Adrenal gland (tissue), 19 donors: ENCODE measurements at places on chromosomes 7 and 10. TPM values are rescaled to one million over a fixed set of nuclear protein-coding genes. Genes with fewer than 3 reads are reported as not detected.
A peak's percentile ranks its signal among the peaks of the same experiment; 100 is the strongest.

The MMD2 gene
- not detected for total RNA-seq

The POLR3A gene
- total RNA-seq = 14.9 TPM

The HTR7 gene
- 0.36 TPM for total RNA-seq

The PRF1 gene
- total RNA-seq = 2.1 TPM

The NPFFR1 gene
- total RNA-seq = 0.11 TPM

The SRI gene
- total RNA-seq = 37.7 TPM

GRCh38 chr7:92748495-92748894 is 87.9 kb downstream of the CDK6 start:
- DNase-seq = no peak

GRCh38 chr7:105838627-105839231 is 37.7 kb downstream of the ATXN7L1 start:
- peak; percentile 24 for DNase-seq

DNA sequence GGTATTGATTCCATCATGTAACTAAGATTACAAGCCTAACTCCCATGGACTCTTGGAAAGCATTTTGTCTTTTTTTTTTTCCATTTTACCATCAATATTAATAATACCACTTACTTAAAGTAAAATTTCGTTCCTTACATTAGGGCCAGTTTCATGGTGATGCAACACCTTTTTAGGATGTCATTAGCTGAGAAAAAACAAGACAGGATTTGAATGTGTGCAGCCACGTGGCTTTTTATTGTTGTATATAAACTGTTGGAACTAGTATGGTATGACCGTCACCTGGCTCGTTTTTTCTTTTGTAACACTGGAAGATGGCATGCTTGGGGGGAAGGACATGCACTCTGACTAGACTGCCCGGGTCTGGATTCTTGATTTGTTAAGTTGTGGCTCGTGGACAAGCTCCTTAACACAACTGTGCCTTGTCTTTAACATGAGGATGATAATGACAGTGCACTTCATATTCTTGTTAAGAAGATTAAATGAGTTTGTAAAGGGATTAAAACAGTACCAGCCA is 42.1 kb downstream of the ARHGAP21 start:
- DNase-seq = no peak

GRCh38 chr10:59631237-59631636 is 78.4 kb downstream of the SLC16A9 start:
- no peak for DNase-seq

DNA sequence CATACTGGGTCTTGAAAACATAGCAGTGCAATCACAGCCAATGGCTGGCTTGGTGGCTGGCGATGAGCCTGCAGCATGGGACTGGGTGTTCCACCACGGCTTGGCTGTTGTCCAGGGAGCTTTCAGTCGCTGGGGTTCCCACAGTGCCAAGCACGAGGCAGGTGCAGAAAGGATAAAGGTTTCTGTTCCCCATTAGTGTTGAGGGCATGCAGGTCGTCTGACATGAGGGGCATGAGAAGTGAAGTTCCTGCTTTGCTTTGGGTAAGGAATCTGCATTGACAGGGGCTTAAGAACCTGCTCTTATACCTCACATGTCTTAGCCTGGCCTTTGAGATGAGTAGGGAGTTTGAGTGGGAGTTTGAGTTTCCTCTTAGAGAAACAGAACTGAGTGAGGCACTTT is 9.0 kb upstream of the CFTR start:
- DNase-seq = no peak

DNA sequence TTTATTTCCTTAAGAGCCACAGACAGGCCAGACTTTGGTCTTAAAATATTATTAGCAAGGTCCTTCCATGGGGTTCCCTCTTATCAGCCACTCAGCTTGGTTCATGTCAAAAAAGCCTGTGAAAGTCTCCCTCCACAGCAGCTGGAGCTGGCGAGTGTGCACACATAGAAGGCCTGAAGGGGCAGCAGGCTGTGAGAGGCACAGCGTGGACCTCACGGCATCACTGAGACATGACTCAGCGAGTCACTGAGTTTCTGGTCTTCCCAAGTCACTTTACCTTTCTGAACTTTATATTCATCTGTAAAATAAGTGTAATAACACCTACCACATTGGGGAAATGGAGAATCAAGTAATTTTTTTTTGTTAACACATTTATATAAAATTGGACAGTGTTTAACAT is 8.7 kb downstream of the TAF3 start:
- peak; percentile 45 for DNase-seq

- no peak for DNase-seq
Measured at GRCh38 chr7:10022957-10023356, 950.7 kb upstream of the PHF14 start.

GRCh38 chr7:35670856-35671569 is 23.9 kb downstream of the HERPUD2 start:
- DNase-seq = no peak

DNA sequence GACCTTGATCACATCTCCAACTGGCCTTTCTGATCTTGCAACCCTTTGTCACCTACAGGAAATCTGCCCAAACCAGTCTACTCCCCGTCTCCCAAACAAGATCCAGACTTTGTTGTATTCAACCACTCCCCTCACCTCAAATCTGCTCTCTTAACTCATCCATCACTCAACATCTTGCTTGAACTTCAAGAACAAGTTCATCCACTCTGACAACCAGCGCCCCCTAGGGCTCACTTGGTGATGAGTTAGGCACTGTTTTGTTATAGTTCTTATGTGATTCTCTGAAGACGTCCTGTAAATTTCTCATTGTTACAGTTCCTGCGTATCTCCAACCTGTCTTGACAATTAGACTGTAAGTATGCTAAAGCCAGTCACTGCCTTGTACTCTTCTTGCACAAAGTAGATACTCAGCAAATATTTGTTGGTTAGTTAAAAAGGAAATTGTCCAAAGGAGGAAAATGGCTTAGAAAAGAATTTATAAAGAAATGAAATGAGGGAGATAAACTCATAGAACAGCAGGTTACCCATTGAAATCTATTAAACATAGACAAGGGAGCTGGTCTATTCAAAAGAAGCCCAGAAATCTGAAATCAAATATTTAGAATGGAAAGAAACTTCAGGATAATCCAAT is 5.3 kb downstream of the FRMD4A start:
- peak; percentile 21 for DNase-seq

GRCh38 chr10:36349445-36350078 is 707.5 kb upstream of the FZD8 start:
- no peak for DNase-seq

DNA sequence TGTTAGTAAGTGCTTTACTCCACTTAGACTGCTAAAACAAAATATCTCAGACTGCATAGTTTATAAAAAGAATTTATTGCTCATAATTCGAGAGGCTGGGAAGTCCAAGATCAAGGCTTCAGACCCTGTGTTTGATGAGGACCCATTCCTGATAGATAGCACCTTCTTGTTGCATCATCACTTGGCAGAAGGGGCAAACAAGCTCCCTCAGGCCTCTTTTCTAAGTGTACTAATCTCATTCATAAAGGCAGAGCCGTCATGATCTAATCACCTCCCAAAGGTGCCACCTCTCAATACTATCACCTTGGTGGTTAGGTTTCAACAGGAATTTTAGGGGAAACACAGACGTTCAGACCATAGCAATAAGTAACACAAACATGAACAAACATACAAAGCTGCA is 55.4 kb downstream of the CRPPA start:
- DNase-seq = no peak

DNA sequence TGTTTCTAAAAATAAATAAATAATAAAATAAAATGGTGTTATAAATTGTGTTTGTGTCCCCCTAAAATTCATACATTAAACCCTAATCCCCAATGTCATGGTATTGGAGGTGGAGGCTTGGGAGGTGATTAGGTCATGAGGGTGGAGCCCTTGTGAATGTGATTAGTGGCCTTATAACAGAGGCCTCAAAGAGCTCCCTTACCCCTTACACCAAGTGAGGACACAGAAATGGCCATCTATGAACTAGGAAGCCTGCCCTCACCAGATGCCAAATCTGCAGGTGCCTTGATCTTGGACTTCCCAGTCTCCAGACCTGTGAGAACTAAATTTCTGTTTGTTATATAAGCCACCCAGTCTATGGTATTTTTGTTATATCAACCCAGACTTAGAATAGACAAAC is 738.7 kb downstream of the PARD3 start:
- no peak for DNase-seq

DNA sequence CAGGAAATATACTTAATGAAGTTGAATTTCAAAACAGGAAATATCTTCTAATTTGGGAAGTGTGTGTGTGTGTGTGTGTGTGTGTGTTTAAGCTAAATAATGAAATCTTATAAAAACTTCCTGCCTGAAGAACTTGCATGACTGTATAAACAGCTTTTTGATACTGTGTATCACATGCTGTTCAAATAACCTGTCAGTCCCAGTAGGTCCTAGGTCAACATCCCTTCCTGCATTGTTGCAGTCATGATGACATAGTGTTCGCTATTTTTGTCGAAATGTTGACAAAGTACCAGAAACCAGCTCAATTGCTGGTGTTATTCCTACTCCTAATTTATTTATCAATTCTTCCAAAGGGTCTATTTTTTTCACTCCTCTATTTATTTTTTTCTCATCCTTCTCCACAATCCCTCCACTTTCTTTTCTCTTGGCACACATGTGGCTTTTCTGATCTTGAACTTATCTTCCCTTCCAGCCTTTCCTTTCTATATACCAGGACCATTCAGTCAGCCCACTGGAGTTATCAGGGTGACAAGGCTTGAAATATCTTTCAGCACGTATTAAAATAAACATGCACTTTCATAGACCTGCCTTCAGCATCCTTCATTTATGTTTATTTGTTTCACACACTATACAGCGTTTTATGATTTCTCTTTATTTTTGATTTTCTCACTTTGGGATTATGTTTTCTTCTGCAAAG is 115.8 kb downstream of the PLXDC2 start:
- no peak for DNase-seq

GRCh38 chr10:118058371-118058770 is 11.6 kb upstream of the RAB11FIP2 start:
- no peak for DNase-seq

GRCh38 chr7:158016180-158017097 is 571.2 kb downstream of the PTPRN2 start:
- DNase-seq = peak; percentile 66

DNA sequence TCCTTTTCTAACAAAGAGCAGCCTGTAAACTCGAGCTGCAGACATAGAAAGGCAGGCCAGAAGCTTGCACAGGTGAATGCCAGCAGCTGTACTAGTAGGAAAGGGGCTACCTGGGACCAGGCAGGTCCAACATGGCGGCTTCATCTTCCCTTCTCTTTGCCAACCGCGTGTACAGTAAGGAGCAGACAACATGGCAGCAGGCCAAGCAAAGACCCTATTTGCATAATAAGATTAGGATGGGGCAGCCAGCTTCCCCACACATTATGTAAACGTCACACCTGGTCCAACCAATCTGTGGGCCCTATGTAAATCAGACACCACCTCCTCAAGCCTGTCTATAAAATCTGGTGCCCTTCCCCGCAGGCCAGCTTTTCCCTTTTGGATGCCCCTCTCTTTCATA is 1186.5 kb upstream of the AUTS2 start:
- no peak for DNase-seq

- DNase-seq = no peak
Measured at GRCh38 chr7:17211307-17211836, 87.1 kb upstream of the AHR start.

- DNase-seq = no peak
Measured at GRCh38 chr7:73387221-73387828, 46.3 kb upstream of the FZD9 start.

DNA sequence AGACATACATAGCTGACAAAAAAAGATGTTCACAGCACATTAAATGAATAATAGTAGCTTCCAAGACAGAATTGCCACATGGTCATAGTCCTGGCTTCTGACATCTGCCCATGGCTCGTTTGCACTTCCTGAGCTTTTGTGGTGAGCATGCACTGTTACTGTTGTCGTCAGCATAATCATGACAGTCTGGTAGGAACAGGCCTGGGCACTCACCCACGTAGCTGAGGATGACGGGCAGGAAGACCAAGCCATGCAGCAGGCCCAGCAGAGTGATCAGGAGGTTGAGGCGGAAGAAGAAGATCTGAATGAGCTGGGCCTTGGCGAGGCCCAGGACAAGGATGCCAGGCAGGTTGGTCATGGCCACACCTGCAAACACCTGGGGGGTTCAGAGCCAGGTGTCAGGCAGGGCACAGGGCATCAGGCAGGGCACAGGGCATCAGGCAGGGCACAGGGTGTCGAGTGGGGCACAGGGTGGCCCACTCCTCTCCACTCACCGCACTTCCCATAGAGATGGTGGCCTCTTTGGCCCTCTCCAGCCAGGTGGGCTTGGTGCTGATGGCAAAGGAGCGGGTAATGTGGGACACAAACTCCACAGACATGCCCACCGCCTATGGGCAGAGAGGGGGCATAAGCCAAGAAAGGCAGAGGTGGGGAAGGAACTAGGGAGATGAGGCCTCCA is 25.3 kb upstream of the NUDCD3 start:
- no peak for DNase-seq

DNA sequence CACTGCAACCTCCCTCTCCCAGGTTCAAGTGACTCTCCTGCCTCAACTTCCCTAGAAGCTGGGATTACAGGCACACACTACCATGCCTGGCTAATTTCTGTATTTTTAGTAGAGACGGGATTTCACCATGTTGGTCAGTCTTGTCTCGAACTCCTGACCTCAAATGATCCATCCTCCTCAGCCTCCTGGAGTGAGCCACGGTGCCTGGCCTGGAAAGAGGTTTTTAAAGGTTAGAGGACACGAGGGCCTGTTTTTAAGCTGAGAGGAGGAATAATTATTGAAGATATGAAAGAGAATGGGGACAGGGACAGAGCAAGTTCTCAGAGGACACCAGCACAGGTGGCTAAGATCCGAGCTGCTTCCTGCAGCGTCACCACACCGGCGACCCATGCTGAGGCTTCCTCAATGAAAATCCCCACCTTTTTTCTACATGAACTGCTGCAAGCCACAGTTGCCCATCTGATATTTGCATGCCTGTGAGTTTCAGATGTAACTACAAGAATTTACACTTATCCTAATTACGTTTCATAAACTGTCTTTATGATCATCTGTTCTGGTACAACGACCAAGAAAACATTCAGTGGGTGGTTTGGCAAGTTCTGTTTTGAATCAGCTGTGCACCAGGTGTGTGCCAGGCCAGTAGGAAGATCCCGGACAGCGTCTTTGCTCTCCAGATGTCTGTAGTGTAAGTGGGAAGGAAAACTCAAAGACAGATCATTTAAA is 76.0 kb downstream of the HIP1 start:
- no peak for DNase-seq

GRCh38 chr7:136293272-136293671 is 316.1 kb upstream of the MTPN start:
- no peak for DNase-seq

DNA sequence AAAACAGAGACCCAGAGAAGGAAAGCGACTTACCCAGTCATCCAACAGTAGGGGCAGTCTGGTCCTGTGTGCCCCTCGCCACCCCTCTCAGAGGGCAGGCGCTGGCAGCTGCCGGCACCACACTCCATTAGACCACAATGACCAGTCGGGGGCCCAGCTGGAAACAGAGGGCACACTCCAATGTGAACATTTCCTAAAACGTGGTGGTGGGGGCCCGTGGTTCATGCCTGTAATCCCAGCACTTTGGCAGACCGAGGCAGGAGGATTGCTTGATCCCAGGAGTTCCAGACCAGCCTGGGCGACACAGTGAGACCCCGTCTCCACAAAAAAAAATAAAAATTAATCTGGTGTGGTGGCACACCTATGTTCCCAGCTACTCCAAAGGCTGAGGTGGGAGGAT is 912 bp upstream of the OAT start:
- DNase-seq = peak; percentile 52
